ENCODE measurements at places on chromosomes 12 and 14.

GRCh38 chr12:1204581-1205121 is 213.6 kb downstream of the ERC1 start:
- DNase-seq, result peak; percentile 38

DNA sequence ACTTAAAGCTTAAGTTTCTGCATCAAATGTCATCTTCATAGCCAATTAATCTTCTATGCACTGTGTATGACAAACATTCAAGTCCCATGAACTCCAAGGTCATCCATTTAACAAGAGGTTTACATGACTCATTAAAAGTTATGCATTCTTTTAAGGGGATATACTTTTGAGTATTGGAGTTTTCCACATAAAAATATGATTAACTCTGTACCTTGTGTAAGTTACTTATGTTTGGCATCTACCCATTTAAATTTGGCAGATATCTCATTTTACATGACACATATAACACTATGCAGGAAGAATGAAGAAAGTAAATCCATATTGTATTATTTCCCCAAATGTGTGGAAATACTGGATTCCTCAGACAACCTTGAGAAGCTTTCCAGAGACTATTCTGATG is 240.2 kb downstream of the PAX9 start:
- DNase-seq, result no peak

DNA sequence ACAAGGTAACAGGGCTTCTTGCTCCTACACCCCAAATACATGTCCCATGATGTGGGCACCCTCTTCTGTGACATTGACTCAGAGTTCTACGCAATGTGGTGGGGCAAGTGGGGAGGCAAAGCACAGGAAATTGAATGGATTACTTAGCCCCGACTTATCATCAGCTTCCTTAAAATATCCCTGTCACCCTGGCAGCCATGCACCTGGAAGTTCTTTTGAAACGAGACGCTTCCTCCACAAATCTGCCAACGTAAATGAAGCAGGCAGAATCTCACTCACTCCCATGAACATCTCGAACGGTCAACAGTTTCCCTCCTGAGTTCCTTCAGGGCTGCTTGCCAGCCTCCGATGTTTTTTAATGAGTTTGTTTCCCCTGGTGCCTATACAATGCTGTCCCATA is 33.5 kb downstream of the RNFT2 start:
- no peak for DNase-seq

DNA sequence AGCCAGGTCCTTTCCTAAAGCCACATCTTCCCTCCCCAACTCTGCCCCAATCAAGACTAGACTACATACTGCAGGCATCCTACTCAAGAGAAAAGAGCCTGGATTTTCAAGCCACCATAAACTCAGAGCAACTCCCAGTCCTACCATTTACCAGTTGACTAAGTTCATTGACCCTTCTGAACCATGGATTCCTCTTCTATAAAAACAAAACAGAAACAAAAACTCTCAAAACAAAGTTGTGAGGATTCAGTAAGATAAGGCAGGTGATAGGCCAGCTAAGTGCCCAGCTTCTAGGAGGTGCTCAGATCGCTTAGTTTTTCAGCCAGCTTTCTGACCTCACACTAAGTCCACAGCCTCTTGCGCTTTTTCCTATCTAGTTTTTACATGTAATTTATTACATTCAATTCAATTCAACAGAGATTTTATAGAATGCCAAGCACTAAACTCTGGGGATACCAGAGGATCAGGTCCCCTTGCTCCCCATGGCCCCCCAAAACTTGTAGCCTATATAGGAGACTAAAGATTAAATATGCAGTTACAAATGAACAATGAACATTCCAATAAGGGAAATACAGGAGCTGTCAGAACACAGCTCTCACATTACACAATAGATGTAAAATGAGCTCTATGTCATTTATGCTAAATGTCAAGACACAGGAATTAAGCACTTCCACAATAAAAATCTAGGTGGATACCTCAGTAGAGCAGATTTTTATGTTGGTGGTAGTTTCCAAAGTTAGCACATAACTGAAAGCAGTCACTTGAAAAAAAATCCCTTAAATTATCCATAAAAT is 104.5 kb upstream of the EGLN3 start:
- no peak for DNase-seq

- DNase-seq, result no peak
These were observed 6.9 kb downstream of the SHMT2 start for GRCh38 chr12:57236201-57236924.

DNA sequence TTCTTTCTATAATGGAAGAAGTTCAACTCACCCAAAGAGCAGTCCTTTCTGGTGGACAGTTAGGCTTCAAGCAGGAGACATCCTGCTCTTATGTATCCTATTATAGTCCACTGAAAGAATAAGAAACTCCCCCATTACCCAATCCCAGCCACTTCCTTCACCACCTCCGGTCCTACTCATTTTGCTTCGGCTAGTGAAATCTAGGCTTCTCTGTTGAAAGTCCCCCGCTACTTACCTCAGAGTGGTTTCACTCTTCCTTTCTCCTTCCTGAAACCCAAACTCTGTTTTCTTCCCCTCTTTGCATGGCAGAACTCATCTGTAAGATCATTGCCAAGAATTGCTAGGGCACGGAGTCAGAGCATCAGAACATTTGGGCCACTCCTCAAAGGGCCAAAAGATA is at the start of gene GPR84:
GPR84 (minus strand) TSS at position 74 of the 400 bp plus-strand sequence. CDS start 635 bp downstream, outside the sequence.
- peak; percentile 46 for DNase-seq
